ENCODE measurements at places on chromosomes 3 and 15.

- peak; percentile 69 for DNase-seq
Observed at GRCh38 chr3:14146381-14147065, 21.7 kb downstream of the TMEM43 start.

DNA sequence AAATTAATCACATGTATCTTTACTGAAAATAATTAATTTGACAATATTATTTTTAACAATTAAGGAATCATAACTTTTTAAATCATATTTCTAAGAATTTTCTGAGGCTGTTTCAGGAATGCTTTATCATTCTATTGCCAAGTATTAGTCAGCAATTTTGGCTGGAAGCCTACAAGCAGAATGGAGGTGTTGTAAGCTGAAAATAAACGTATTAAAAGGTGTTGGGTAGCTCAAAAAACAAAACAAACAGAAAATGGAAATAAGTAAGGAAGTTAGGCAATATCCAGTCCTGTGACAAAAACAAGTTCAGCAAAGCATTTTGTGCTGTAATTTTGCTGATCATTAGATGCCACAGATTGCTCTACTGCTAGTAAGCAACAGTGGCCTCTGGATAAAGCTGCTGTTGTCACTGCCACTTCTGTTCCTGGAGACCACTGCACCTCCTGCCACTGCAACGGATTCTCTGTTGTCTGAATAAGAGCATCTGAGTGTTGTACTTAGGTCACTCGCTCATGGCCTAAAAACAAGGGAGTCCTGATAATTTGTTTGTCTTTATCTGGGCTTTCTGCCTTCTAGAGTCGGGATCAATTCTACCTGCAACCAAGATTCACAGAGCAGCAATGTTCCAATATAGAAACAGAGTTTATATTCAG lies 63.5 kb upstream of the SLITRK3 start:
- no peak for DNase-seq

DNA sequence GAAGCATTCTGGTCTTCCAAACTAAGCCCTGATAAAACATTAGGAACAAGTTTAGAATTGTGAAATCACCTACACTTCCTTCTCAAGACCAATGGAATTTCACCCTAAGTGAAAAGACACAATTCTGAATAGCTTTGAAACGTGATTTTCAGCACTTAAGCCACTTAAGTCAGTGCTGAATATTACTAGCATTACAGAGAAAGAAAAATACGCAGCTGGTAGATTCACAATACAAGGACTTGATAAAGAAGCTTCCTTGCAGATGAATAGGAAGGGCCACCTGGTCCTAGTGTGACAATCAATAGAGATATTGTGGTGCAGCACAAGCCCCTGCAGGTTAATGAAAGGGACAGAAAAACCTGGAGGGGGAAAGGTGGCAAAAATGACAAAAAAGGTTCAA lies 353.1 kb upstream of the ALCAM start:
- DNase-seq, result no peak

DNA sequence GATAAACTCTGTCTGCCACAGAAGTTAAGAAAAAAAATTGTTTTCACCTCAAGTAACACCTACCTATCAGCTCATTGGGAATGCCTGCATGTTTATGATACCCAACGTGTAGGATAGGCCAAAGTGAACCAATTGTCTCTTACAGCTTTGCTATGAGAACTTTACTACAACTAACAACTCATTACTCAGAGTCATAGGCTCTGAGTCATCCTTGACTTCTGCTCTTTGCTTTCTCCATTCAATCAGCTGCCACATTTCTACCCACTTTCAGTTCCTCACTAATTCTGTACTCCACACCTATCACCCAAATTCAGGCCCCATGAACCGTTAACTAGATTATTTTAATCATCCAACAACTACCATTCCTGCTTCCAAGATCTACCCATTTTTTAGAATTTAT lies 843.9 kb downstream of the TUSC7 start:
- no peak for DNase-seq

DNA sequence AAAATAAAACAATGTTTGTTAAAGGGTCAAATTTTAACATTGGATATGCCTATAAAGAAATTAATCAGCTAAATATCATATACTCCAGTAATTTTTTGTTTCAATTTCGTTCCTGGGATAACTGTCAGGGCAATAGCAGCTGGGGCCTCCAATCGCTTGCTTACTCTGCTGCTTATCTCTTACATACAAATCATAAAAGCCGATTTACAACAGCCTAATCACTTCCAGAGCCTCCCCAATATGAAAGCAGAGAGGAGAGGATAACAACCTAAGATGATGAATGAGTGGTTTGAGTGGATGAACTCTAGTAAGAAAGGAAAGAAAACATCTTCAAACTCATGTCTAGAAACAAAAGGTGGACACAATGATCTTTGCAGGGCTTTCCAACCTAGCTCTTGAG lies 80.7 kb upstream of the PSMD6 start:
- no peak for DNase-seq

GRCh38 chr15:81351651-81352050 lies 22.4 kb downstream of the TMC3 start:
- no peak for DNase-seq

- no peak for DNase-seq
Observed at GRCh38 chr3:161510510-161511260, 14.1 kb downstream of the OTOL1 start.

- DNase-seq, result no peak
Observed at GRCh38 chr3:169575381-169575780, 88.1 kb downstream of the MECOM start.

GRCh38 chr3:119034256-119035013 lies at the start of gene IGSF11:
Gene IGSF11 (minus strand): TSS chr3:119034846. CDS start chr3:119034582, 264 bp downstream.
- DNase-seq, result peak; percentile 77

GRCh38 chr15:25797511-25797935 lies 65.6 kb downstream of the ATP10A start:
- no peak for DNase-seq

- no peak for DNase-seq
Observed at GRCh38 chr15:52635908-52636307, 43.3 kb downstream of the ATOSA start.

DNA sequence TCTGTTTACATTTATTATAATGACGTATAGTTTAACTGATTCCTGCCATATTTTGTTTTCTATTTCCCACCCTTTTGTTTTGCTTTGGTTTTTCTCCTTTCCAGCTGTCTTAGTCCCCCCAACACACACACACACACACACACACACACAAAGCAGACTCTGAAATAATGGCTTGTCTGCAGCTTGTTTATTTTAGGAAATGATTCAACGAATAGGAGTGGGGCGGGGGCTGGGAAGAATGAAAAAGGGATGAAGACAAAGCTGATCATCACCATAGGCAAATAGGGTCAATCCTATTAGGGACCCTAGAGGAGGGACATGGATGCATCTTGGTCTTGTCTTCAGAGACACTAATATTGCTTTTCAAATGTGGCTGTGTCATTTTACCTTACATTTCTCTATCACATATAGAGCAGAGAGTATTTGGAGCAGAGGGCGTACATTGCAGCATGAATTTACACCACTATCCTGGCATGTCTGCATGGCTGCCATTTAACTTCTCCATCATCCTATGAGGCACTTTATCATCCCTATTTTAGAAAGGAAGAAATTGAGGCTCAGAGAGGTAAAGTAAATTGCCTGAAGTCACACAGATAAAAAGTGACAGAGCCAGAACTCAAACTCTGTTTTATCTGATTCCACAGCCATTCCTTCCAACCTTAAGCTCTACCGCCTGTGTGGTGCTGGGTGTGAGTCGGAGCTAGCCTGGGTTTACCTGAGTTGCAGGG lies 147.2 kb upstream of the TPM1 start:
- no peak for DNase-seq

GRCh38 chr3:49614936-49615335 lies 59.2 kb upstream of the APEH start:
- DNase-seq, result no peak

DNA sequence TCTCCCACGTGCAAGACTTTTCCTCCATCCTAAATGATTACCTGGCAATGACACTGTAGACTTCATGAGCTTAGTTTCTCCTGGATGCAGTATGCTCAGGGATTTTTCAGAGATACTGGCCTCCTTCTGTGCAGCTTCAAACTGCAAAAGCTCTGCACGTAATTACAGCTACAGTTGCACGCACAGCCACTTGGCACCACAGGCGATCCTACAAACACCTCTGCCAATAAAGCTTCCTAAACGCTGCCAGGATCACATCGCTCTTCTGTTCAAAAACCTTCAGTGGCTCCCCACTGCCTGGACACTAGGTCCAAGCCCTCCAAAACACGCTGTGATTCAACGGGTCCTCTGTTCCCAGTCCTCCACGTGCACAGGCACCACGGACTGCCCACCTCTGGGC lies 49.5 kb downstream of the NUP210 start:
- DNase-seq, result no peak

DNA sequence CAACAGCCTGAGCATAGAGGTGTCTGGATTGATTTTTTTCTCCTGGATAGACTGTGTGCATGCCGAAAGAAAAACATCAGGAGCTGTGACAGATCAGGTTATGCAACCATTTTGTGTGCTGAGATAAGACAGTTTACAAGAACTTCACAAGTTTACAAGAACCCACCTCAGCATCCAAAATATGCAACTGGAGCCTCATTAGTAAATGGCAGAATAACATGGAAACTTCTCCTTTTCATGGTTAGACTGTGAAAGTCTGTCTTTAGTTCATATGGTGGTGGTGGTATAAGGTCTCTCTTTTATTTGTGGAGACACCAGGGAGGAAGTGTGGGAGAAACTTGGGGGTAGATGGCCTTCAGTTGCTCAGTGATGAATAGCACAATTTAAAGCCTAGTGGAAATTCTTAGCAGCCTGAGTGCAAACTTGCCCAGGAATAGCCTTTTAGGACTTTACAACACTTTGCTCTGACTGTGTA lies 3.7 kb upstream of the ZNF609 start:
- no peak for DNase-seq

GRCh38 chr15:31352339-31352751 lies 25.7 kb downstream of the KLF13 start:
- DNase-seq, result peak; percentile 88

- no peak for DNase-seq
Observed at GRCh38 chr3:137792626-137793271, 28.6 kb downstream of the SOX14 start.

GRCh38 chr3:105399611-105400010 lies 32.9 kb downstream of the ALCAM start:
- DNase-seq, result no peak

- DNase-seq, result no peak
Observed at GRCh38 chr3:183033746-183034145, 53.4 kb upstream of the DCUN1D1 start.

DNA sequence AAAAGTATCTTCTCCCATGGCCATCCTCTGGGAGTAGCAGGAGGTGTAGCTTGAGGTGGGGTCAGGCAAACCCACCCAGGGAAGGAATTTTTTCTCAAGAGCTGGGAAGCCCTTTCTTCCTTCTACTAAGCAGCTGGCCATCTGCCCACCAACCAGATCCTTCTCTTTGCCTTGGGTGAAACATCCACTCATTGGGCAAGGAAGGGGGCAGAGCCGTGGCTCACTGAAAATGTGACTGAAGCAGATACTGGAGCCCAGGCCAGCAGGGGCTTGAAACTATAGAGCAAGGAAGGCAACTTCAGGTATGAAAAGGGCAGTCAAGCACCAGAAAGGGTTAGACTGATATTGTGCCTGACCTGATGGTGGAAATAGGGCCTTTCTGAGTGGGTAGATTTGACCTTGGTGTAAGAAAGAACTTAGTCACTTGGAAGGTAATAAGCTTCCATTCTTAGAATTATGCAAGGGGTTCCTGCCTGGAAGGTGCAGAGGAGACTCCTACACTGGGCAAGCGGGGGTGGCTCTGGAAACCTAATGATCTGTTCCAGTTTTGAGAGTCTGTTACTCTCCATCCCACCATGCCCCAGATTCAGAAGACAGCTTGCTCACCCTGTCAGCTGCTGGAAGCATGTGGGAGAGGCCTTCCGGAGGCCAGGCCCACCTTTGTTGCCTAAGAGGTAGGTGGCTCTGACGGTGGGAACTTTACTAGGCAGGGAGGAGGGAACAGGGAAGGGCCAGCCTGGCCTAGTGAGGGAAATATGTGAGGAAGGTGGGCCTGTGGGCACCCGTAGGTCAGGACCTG lies 22.0 kb upstream of the PLA2G4E start:
- DNase-seq, result peak; percentile 38

- peak; percentile 88 for DNase-seq
Observed at GRCh38 chr15:70892002-70892911, at the start of the genes LRRC49 and THAP10. Gene LRRC49 (plus strand): TSS chr15:70892826. CDS start chr15:70892895, 69 bp downstream. Gene THAP10 (minus strand): TSS chr15:70892433. CDS start chr15:70892272, 161 bp downstream.

DNA sequence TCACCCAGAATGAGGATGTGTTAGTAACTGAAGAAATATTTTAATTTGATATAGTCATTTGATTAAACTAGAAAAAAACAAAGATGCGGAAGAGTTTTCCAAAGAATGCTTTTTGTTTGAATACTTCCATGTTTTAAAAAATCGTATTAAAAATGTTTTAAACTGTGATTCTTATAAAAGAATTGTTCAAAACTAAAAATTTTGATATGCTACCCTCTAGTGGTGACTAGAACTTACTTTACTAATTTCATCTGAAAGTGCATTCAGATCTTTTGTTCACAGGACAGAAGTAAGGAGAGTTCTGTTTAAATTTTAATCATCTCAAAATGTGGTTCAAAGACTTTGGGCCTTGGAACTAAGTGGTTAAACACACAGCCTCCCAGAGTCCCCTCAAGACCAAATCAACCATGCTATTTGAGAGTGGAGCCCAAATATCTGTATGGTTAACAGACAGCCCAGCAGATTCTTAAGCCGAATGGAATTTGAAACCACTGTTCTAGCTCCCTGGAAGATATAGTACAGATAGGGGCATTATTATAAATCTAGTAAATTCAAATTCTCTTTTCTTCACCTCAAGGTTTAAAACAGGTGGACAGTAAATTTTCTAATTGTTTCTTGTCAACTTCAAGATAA lies 45.2 kb upstream of the SYNPR start:
- no peak for DNase-seq

DNA sequence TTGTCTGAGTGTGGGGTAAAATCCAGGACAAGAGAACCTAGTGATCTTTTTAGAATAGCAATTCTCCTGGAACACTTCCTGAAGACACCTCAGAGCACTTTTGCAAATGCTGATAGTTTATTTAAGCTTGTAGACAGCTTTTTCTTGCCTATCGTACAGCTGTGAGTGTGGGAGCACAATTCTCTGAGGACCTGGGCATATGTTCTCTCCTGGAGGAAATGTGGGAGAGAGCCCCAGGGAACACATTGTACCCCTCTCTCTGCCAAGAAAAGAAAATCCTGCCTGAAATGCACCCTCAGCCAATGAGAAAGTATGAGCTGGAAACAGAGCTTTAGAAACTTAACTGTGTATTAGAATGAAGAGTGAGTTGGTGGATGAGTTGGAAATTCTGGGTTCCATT lies 308.3 kb upstream of the SEMA6D start:
- no peak for DNase-seq

Data from cardiac septum (tissue), 1 donor.